ENCODE measurements at places on chromosomes 6 and 20.

DNA sequence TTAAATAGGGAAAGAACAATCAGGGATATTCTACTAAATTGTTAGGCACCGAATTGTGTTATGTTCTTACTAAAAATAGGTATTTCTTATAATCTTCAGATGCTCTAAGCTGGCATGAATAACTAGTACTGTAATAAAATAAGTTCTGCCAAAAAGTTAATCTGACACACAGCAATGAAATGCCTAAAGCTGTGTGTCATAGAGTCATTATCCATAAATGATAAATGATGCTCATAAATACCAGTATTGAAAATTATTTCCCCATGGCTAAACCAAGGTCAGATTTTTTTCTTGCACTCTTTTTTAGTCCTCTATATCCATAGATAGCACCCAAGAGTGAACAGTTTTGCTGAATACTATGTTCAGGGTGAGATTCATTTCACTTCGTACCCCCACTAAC, 11.7 kb upstream of the PRIM2 start:
- DNase-seq: no peak

DNA sequence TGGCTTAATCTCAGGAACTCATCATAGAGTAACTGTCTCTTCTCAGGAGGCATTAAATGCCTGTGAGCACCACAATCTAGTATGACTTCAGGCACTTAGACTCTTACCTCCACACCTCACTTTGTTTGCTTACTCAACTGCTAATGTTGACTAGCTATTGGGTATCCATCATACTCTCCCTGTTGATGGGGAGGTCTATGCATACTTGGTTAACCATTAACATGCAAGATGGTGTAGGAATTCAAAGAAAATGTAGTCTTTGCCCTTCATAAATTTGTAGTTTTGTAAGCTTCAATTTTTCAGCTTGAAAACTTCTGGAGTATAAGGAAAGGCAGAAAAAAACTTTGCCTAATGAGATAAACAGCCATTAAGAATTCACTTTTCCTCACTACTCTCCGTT, 501.0 kb upstream of the MARCKS start:
- no peak for DNase-seq

- no peak for DNase-seq
Measured at GRCh38 chr6:16184129-16184528, 54.3 kb upstream of the GMPR start.

- DNase-seq: no peak
Measured at GRCh38 chr6:162733489-162733888, 5.7 kb downstream of the PACRG start.

DNA sequence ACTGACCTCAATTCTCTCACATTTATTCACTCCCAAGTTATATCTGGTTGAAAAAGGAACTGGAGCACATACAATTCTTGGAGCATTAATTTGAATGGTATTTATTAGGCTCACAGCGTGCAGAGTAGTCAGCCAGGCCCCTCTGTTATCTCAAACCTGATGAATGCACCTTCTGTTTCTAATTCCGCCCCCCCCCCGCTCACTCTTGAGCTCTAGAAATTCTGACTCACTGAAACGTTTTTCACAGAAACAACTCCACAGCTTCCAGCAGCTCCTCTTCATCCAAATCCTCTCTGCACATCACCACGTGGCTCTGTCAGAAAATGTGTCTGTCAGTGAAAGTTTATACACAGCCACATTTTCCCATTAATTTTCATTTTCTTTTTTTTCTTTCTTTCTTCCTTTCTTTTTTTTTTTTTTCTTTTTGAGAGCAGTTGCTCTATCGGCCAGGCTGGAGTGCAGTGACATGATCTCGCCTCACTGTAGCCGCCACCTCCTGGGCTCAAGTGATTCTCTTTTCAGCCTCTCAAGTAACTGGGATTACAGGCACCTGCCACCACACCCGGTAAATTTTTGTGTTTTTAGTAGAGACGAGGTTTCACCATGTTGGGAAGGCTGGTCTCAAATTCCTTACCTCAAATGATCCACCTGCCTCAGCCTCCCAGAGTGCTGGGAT, 109.4 kb downstream of the TBXT start:
- no peak for DNase-seq

GRCh38 chr6:4999586-4999985, 4.3 kb downstream of the RPP40 start:
- DNase-seq: no peak
